ENCODE measurements at places on chromosomes 7 and 10. TPM values are rescaled to one million over a fixed set of nuclear protein-coding genes. Genes with fewer than 3 reads are reported as not detected.

Gene HGF
- 3.1 TPM for polyA plus RNA-seq

GRCh38 chr7:107474104-107474521, 4.3 kb downstream of the GPR22 start:
- DNase-seq, result no peak

GRCh38 chr7:35758421-35758820, 42.4 kb upstream of the SEPTIN7 start:
- no peak for DNase-seq

- peak; percentile 54 for DNase-seq
Observed at GRCh38 chr7:94396037-94396431, 1.3 kb downstream of the COL1A2 start.

DNA sequence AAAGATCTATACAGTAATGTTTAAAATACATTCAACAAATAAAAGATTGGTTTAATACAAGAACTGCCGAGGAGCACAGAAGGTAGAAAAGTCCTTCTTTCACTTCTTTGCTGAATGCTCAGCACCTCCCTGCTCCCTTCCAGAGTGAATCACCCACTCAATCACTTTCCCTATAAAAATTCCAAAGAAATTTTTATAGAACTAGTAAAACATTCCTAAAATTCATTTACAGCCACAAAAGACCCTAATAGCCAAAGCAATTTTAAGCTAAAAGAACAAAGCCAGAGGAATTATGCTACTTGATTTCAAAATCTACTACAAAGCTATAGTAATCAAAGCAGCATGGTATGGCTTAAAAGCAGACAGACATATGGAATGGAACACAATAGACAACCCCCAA, 320.9 kb downstream of the PCLO start:
- no peak for DNase-seq

DNA sequence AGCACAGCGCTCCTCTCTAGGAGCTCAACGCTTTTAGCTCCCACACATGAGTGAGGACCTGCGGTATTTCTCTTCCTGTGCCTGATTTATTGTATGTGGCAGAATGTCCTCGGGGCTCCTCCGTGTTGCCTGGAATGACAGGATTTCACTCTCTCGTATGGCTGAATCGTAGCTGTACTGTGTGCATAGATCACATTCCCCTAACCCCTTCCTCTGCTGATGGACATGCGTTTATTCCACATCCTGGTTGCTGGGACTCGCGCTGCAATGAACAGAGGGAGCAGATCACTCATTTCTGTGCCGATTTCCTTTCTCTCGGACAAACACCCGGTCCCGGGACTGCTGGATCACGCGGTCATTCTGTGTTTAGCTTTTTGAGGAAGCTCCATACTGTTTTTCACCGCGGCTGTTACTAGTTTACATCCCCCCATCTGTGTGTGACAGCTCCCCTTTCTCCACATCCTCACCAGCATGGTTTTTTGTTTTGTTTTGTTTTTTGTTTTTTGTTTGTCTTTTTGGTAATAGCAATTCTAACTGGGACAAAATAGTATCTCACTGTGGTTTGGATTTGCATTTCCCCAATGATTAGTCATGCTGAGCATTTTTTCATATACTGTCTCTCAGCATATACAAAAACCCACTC, 76.3 kb downstream of the FOXL3 start:
- DNase-seq, result peak; percentile 65

DNA sequence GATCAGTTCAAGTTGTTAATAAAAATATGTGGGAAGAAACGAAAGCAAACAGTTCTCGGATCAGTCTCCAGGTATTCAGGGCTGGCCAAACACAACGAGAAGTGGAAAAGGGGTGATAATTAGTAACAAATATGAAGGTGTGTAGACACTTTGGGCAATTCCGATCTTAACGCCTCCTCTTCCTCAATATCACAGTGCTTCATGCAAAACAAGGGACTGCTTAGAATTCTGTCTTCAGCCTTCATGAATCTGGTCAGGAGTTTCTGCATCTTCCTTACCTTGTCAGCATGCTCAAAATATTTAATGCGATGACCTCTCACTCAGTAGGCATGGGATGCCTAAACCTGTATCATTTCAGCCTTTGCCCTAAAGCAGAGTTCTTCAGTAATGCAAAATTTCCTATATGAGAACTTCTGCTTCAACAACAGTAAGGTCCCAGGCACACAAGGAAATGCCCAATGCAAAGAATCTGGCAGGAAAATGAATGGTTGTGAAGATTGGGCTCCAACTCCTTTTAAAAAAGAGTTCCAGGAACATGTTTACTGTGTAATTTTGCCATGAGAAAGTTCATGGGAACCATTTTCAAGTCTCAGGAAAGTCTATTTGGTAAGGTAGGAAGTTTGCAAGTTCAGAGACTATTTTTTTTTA, 23.4 kb upstream of the VAX1 start:
- DNase-seq, result peak; percentile 3

GRCh38 chr7:2894118-2894940, 50.2 kb upstream of the GNA12 start:
- DNase-seq, result no peak
